ENCODE measurements at places on chromosomes 1 and 21. TPM values are rescaled to one million over a fixed set of nuclear protein-coding genes. Genes with fewer than 3 reads are reported as not detected.

- H3K27ac ChIP-seq: no peak overlapping the region
- H3K27me3 ChIP-seq: no peaks in the 10 kb centered on the region
- DNase-seq: no peak
- H3K4me1 ChIP-seq: peaks cover 13% of the 10 kb centered on the region
These were observed 9.2 kb upstream of the GADD45A start for GRCh38 chr1:67675800-67676199.

The NBPF26 gene
- 31.4 TPM for total RNA-seq

DNA sequence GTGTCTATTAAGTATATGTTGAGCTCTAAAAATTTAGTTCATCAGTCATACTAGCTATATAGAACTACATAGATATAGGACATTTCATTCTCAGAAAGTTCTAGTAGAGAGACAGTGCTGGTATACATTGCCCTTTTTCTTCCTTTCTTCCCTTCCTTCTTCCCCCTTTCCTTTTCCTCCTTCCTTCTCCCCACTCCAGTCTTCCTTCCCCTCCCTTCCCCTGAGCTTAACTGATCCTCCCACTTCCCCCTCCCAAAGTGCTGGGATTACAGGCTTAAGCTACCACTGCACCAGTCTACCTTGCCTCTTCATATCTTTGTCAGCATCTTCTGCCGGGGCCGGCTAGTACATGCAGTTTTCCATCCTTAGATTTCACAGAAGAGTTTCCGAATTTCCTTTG, 12.1 kb downstream of the THRAP3 start:
- H3K4me3 ChIP-seq: no peak overlapping the region
- no peaks in the 10 kb centered on the region for H3K27me3 ChIP-seq
- no peak for DNase-seq

- peaks cover 13% of the 10 kb centered on the region for H3K27me3 ChIP-seq
- no peak overlapping the region for H3K4me3 ChIP-seq
- H3K4me1 ChIP-seq: peaks cover 10% of the 10 kb centered on the region
These were observed 57.6 kb upstream of the FMO3 start for GRCh38 chr1:171032822-171033702.

The SEMA4A gene
- 2.5 TPM for total RNA-seq

The TOMM40L gene
- total RNA-seq: 15.8 TPM

The C8A gene
- total RNA-seq: not detected

- DNase-seq: no peak
- no peaks in the 10 kb centered on the region for H3K36me3 ChIP-seq
- peaks cover 2% of the 10 kb centered on the region for H3K27me3 ChIP-seq
These were observed 411.2 kb upstream of the CAMK1G start for GRCh38 chr1:209172286-209172685.

DNA sequence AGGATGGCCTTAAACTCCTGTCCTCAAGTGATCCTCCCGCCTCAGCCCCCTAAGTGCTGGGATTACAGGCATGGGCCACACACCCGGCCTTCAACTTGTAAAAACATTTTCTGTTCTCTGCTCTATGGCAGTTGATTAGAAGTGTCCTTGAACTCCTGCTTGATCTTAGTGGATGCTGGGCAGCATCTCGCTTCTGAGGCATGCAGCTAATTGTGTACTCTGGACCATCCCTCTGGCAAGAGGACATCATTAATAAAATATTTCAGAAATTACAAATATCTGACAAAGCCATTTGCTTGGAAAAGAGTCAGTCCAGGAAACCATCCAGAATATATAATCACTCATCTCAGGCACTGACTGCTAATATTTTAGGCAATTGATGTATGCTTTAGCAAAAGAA, 8.1 kb downstream of the NGF start:
- DNase-seq: no peak
- no peak overlapping the region for H3K4me3 ChIP-seq
- no peaks in the 10 kb centered on the region for H3K27me3 ChIP-seq
- peak overlapping the region; percentile 100 for H3K27ac ChIP-seq
- H3K36me3 ChIP-seq: peaks cover 6% of the 10 kb centered on the region

The CXADR gene
- total RNA-seq: 0.75 TPM

- H3K4me3 ChIP-seq: no peak overlapping the region
- H3K27me3 ChIP-seq: no peaks in the 10 kb centered on the region
- H3K4me1 ChIP-seq: peaks cover 96% of the 10 kb centered on the region
- peaks cover 1% of the 10 kb centered on the region for H3K36me3 ChIP-seq
These were observed 32.1 kb downstream of the PRRX1 start for GRCh38 chr1:170695955-170696590.

The ANKRD45 gene
- not detected for total RNA-seq

DNA sequence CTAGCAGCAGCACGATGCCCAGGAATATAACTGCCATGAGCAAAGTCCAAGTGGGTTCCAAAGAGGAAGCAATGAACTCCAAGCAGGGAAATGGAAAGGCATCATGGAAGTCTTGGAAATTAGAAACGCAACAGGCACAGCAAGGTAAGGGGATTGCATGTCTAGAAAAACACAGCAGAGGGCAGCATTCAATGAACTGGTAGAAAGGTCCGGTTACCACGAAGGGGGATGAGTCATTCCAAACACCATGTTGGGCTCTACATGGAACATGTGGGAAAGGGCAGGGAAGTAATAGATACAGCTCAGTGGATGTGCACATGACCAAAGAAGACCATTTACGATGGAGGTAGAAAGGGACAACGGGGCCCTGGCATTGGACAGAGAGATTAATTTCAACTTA, 36.4 kb downstream of the RXRG start:
- H3K36me3 ChIP-seq: no peaks in the 10 kb centered on the region
- H3K4me1 ChIP-seq: no peaks in the 10 kb centered on the region
- no peak for DNase-seq
- H3K27ac ChIP-seq: no peak overlapping the region
- H3K27me3 ChIP-seq: peaks cover 50% of the 10 kb centered on the region

Data from chondrocyte (in vitro differentiated cells).